Stimulated activated CD8-positive, alpha-beta memory T cell treated with anti-CD3 and anti-CD28 coated beads, Interleukin-12 subunit alpha, Interleukin-12 subunit beta, amount 100 ng/mL, for 1 hour (primary cell): ENCODE measurements at places on chromosomes 3 and 15.

DNA sequence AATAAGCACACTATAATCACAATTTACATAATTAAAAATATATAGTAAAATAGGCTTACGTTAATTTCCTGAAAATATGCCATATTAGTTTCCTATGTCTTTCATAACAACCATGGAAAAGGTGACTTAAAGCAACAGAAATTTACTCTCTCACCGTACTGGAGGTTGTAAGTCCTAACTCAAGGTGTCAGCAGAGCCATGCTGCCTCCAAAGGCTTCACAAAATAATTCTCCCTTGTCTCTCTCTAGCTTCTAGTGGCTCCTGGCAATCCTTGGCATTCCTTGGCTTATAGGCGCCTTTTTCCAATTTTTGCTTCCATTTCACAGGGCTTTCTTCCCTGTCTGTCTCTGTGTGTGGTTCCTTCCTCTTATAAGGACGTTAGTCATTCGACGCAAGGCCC is 7.6 kb downstream of the SI start:
- DNase-seq = no peak

- no peak for DNase-seq
Measured at GRCh38 chr3:129793319-129793718, 100.2 kb downstream of the TMCC1 start.

- DNase-seq = no peak
Measured at GRCh38 chr3:23103764-23104163, 99.4 kb upstream of the UBE2E2 start.

DNA sequence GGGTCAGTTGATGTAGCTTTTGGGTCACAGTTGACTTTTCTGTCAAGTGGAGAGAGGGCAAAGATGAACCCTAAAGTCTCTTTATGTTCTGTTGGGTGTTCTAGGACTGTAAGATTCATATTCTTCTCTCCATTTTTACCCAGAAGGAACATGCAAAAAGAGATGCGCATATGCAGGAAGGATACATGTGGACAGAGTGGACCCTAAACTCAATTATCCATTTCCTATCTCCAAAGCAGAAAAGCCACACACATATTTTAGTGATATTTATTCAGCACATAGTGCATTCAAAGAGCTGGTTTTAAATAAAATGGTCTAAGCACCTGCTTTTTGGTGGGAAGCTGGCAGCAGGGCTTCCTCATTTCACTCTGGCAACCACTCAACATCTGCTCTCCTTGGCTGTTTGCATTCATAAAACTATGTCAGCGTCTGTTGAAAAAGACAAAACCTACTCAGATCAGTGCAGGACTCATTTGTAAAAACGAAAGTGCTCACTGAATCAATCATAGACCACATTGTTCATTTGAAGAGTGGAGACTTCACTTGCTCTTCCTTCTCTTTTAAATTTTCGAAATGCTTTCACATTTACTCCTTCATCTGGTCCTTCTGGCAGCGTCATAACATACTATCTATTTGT is 96.6 kb downstream of the SEMA6D start:
- DNase-seq = no peak

- DNase-seq = no peak
Measured at GRCh38 chr3:38343797-38344594, 2.6 kb upstream of the XYLB start.

DNA sequence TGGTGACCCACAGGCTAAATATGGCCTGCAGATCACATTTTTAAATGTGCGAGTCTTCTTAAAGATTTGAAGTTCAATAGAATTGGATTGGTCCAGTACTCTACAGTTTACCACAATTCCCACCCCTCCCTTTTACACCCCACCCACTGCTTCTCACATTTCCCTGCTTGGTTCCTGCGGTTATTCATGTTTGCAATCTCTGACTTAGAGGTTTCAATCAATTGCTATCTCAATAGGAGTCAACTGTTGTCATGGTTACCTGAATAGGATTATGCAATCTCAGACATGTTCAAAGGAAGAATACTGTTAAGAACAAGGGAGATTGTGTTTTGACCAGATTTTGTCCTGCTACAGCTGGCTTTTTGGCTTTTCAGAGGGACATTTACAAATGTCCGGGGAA is 4.9 kb upstream of the C3orf49 start:
- DNase-seq = no peak

DNA sequence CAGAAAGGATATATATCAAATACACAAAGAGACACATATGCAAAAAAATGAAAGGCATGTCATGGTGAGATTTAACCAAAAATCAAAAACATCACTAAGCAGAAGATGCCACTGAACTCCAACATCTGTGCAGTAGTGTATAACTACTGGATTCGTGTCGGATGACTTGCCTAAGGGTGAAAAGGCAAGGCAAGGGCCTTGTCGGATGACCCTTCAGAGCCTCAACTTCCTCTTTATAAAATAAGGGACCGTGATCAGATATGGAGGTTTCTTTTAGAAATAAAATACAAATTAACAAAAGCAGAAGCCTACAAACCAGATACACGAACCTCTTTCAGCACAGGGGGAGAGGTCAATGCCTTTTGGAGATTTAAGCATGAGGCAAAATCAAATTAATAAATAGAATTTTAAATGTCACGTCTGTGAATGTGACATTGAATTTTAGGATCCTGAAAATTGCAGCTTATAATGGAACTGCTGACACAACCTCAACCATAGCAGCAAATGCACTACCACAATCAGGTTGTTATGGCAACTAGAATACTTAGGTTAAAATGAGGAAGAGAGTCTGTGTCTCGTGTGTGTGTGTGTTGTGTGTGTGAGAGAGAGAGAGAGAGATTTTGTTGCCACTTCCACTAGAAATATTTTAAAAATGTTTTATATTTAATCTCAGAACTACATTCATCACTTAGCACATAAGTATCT is 8.3 kb upstream of the CHRM5 start:
- DNase-seq = no peak

GRCh38 chr3:48928679-48929078 is 10.0 kb downstream of the ARIH2 start:
- DNase-seq = no peak

DNA sequence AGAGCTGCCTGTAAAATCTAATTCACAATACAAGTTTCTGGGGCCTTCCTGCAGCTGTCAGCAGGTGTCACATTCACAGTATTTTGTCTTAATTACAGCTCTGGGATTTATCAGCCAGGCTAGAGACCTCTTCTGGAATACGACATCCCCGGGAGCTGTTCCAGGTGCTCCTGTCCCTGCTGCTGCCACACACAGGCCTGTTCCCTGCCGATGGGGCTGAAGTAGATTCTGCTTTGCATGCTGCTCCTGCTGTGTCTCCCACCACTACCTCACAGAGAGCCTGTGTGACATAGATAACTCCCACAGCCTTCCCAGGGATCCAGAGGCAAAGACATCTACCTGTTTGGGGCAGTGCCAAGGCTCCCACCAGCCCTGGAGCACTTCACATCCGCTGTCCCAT is 20.4 kb downstream of the COLQ start:
- DNase-seq = no peak

GRCh38 chr15:44295750-44296431 is 7.4 kb downstream of the GOLM2 start:
- DNase-seq = no peak

DNA sequence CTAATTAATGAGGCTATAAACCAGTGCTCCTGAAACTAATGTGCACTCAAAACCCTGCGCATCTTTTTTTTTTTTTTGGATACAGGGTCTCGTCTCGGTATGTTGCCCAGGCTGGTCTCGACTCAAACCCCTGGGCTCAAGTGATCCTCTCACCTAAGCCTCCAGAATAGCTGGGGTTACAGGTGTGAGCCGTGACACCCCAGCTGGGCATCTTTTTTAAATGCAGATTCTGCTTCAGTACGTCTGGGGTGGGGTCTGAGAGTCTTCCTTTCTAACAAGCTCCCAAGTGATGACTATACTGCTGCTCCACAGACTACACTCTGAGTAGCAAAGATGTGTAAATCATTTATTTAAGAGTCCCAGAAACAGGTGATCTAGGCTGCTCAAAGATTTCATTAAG is 73.0 kb downstream of the BFSP2 start:
- no peak for DNase-seq

DNA sequence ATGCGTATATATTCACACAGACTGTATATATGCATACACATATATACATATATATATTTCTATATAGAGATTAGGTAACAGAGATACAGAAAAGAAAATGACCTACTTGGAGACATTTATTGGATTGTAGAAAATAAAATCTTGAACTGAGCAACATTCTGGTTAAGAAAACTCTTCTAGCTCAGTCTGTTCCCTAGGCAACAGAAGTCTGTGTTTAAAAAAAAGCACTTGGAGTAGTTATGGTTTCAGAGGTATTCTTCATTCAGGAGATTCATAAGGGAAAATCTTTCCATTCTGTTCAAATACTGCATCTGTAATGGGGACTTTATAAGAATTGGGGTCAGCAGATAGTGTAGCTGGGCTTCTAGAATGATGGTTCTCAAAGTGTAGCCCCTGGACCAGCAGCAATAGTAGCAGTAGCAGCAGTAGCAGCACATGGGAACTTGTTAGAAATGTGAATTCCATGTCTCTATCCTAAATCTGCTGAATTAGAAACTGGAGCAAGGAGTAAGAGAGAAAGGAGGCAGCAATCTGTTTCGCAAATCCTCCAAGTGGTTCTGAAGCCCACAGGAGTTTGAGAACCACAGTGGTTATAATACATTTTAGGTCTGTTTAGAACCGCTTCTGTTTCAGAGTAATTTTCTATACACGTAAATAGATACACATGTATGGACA is 112.8 kb upstream of the TMEM108 start:
- no peak for DNase-seq

GRCh38 chr3:164377466-164377865 is 700.8 kb downstream of the SI start:
- DNase-seq = no peak

DNA sequence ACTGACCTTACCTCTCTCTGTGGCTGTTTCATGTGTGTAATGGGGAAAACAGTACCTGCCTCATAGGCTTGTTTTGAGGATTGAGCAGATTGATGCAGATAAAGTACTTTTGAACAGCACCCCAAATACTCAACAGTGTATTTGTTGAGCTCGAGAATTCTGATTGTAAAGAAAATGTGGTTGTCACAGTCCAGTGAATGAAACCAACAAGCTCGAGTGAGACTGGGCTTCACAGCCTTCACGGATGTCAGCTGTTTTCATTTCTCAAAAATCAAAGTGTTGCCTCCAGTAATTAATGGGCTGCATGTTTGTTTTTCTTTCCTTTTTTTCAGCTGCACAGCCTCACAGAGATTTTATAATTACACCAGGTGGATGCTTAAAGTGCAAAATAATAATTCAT is 43.7 kb downstream of the PARP15 start:
- no peak for DNase-seq

GRCh38 chr3:58565621-58566397 is 11.4 kb downstream of the FAM107A start:
- no peak for DNase-seq

GRCh38 chr15:34721802-34722438 is 32.9 kb downstream of the GJD2 start:
- DNase-seq = no peak

GRCh38 chr3:179565496-179565895 is 2.8 kb downstream of the ACTL6A start:
- no peak for DNase-seq

DNA sequence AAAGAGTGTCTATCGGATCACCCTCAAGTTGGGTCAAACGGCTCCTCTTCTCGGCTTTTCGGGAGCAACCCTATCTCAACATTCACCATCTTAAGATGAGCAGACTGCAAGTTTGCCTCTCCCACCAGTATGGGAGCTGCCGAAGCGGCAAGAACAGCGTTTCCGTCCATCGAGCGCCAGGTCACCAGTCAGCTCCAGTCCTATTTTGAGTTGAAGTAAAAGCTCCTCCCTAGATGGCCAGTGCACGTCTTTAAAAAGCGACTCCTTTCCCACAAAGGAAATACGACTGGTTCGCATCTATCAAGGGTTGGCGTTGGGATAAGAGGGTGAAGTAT is 369 bp upstream of the U2SURP start:
- no peak for DNase-seq

GRCh38 chr15:36632226-36632625 is 52.8 kb downstream of the CDIN1 start:
- no peak for DNase-seq

GRCh38 chr15:74291101-74292071 is 55.3 kb downstream of the CCDC33 start:
- DNase-seq = peak; percentile 36

- no peak for DNase-seq
Measured at GRCh38 chr3:167078070-167078622, 302.0 kb downstream of the ZBBX start.

GRCh38 chr3:192482809-192483208 is 244.5 kb downstream of the FGF12 start:
- no peak for DNase-seq

GRCh38 chr3:58141766-58142345 is 68.9 kb downstream of the DNASE1L3 start:
- DNase-seq = no peak

GRCh38 chr15:49964551-49964950 is 154.5 kb downstream of the ATP8B4 start:
- no peak for DNase-seq

- DNase-seq = no peak
Measured at GRCh38 chr3:65398953-65399352, 639.8 kb downstream of the MAGI1 start.

DNA sequence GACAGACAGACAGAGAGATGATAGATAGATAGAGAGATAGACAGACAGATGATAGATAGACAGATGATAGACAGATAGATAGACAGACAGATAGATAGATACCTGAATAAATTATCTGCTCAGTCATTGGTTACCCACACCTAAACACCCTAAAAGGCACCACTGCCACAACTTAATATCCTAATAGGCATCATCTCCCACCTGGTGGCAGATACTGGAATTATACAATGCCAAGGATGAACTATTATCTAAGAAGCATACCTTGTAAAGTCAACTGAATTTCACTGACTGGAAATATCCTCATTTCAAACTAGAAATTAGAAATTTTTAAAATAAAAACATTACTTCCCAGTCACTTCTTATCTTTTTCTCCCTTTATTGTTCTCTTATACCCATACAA is 19.4 kb upstream of the ATP8B4 start:
- DNase-seq = no peak

DNA sequence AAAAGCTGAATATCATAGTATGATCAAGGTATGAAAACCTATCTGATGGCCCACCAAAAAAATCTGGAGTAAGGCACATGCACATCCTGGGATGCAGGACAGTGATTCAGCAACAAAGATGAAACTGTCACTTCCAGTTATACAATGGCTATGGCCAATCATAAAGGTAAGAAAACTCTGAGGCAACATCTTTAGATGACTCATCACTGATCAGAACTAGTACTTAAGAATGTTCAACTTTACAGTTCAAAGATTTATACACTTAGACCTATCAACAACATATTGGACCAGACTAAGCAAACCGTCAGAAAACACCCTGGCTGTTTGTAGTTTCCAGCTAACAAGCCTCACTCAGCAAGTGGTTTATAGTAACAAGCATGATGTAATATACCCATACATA is 21.3 kb upstream of the PLCH1 start:
- no peak for DNase-seq
